Osteoblast (primary cell): ENCODE measurements at places on chromosomes 5 and 9. TPM values are rescaled to one million over a fixed set of nuclear protein-coding genes. Genes with fewer than 3 reads are reported as not detected.

The IL33 gene
- under 0.01 TPM in 1 of 2 replicates, not detected in the other for total RNA-seq

The NRG2 gene
- 0.72 and 0.88 TPM in 2 replicates for total RNA-seq

The INSL4 gene
- not detected in 2 replicates for total RNA-seq

The CCL19 gene
- not detected in 2 replicates for total RNA-seq

The CCDC171 gene
- 5.8 and 8.0 TPM in 2 replicates for total RNA-seq

The PCDHA6 gene
- 0.88 and 1.1 TPM in 2 replicates for total RNA-seq

GRCh38 chr5:2385818-2386217 is 365.7 kb downstream of the IRX2 start:
- no peak overlapping the region for H3K4me3 ChIP-seq
- no peaks in the 10 kb centered on the region for H3K36me3 ChIP-seq
- no peak for DNase-seq

DNA sequence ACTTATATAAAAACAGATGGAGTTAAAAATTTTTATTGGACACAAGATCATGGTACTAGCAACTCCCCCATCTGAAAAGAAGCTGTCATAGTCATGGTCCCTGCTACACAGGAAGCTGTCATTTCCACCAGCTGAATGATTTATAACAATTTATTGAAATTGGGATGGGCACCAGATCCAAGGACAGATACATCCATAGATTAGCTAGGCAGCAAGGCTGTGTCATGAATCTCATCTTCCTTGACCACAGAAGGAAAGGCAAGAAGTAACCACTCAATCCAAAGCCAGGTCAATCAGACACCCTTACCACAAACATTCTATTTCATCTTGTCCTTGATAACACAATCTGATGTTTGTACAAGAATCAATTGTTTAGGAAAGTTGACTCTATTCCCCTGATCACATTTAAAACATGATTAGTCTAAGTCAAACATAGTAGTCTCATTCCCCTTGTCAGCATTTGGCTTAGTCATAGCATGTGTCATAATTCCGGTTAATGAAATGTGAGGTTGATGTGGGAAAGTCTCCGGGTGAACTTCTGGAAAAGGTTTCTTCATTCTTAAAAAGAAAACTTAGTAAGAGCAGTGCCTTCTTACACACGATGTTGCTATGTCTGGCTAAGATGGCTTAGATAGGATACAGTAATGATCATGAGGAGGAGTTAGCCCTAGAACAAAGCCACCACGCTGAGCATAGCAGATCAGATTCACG is 462.6 kb upstream of the PAPPA start:
- peaks cover 35% of the 10 kb centered on the region for H3K4me1 ChIP-seq
- no peaks in the 10 kb centered on the region for H3K27me3 ChIP-seq
- no peaks in the 10 kb centered on the region for H3K36me3 ChIP-seq

DNA sequence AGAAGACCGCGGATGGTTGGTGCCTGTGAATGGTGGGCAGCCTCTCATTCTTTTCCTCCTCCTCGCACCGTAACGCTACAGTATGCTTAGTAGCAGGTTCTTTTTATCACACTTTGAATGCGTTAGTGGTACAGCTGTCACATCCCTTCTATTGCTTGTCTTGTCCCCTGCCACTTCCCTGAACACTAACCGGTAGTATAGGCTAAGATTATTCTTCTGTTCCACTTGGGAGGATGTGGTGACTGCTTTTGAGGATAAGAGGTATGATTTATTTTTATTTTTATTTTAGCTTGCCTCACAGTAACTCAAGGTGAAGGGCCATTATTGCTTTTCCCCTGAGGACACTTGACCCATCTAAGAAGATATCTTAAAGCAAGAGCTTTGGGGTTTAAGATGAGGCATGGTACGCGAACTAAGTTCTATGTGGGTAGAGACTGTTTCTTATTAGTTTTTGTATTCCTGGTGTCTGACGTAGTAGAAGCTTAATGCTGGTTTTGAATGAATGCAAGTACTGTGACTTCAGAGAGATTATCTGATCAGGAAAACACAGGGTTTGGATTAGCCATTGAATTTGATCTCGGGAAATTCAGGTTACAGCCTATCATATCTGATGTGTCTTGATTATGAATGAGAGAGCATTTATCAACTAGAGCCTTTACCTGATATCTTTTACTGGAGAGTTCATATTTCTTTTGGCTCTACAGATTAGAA is 951 bp downstream of the UNC13B start:
- H3K4me3 ChIP-seq: peak overlapping the region; percentile 93
- H3K4me1 ChIP-seq: peaks cover 18% of the 10 kb centered on the region
- no peak for DNase-seq
- H3K27ac ChIP-seq: peak overlapping the region; percentile 52
- no peaks in the 10 kb centered on the region for H3K27me3 ChIP-seq
- no peaks in the 10 kb centered on the region for H3K36me3 ChIP-seq

- H3K27ac ChIP-seq: no peak overlapping the region
- DNase-seq: no peak
- no peaks in the 10 kb centered on the region for H3K27me3 ChIP-seq
Measured at GRCh38 chr5:26940994-26941393, 97.4 kb downstream of the CDH9 start.

GRCh38 chr5:152593388-152593787 is 188.3 kb upstream of the NMUR2 start:
- H3K27me3 ChIP-seq: no peaks in the 10 kb centered on the region
- no peak for DNase-seq
- no peaks in the 10 kb centered on the region for H3K36me3 ChIP-seq
- no peak overlapping the region for H3K27ac ChIP-seq

DNA sequence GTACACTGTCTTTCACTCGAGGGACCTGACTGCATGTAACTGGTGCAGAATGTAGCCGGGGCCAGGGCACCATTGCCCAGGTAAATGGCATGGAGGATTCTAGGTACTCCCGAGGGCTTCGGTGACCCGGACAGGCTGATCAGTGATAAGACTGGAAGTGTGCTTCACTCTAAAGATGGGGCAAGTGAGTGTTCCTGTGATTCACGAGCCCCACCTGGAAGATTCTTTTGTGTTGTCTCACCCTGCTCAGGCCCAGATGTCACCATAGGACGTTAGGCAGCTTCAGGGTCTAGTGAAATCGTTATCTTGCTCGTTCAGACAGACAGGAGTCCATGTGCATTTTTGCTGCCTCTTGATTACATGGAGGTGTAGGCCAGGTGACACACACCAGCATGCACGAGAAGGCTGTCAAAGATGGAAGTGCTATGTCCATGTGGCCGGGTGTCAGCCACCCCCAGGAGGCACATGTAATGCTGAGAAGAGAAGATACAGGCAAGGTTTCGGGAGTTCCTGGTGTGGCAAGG is 73.9 kb downstream of the WNK2 start:
- DNase-seq: peak; percentile 83
- H3K27ac ChIP-seq: no peak overlapping the region
- H3K4me1 ChIP-seq: no peaks in the 10 kb centered on the region
- no peaks in the 10 kb centered on the region for H3K27me3 ChIP-seq
- H3K4me3 ChIP-seq: no peak overlapping the region

DNA sequence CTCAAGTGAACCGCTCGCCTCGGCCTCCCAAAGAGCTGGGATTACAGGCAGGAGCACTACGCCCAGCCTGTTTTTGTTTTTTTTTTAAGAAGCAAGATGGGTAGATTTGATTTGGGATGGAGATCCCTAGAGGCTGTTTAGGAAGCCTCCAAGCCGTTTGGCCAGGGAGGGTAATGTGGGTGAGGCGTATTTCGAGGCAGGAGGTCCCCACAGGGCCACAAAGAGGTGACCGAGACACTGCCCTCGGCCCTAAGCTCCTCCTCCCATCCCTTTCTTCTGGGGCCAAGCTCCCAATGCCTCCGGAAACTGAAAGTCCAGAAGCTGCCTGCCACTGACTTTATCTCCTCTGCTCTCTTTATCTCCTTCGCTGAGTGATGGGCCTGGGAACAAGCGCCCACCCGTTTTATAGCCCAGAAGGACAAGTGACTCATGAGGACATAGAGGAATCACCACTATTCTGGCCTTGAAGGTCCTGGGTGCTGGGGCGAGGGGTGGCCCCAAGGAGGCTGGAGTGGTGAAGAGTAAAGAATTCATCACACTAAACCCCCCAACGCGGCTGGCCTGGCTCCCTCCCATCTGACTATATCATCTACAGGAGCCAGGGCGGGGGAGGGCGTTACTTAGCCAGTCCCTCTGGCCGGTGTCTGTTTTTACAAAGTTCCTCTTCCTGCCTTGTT is 2.0 kb upstream of the RALGDS start:
- H3K4me3 ChIP-seq: no peak overlapping the region
- H3K27ac ChIP-seq: no peak overlapping the region
- H3K4me1 ChIP-seq: peaks cover 43% of the 10 kb centered on the region
- no peaks in the 10 kb centered on the region for H3K36me3 ChIP-seq
- peak; percentile 94 for DNase-seq

DNA sequence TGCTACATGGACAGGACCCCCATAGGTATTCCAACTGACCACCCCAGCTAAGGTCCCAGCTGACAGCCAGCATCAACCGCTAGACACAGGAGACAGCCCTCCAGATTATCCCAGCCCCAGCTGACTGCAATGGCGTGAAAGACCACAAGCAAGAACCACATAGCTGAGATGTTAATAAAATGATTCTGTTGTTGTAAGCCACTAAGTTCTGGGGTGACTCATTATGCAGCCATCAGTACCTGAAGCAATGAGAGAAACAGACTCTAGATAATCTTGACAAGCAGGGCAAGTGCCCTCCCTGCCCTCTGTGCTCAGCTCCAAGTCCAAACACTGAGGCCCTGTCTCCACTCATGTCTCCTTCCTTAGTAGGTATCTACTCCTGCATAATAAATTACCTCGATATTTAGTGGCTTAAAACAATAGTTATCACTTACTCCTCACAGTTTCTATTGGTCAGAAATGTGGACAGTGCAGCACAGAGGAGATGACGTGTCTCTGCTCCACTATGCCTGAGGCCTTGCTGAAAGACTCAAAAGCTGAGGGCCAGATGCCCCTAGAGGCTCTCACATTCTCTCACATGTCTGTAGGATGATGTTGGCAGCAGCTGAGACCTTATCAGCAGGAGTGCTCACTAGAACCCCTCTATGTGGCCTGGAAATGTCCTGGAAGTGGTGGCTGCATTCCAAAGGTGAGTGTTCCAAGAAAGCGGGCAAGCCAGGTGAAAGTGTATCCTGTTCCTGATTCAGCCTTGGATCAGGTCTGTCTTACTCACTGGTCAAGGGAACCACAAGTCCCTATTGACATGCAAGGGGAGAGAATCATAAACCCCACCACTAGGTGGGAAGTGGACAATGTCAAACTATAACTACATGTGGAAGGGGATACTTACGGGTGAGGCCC is 2.5 kb downstream of the MGAT1 start:
- H3K4me1 ChIP-seq: peaks cover 46% of the 10 kb centered on the region
- DNase-seq: peak; percentile 94
- H3K36me3 ChIP-seq: peaks cover 3% of the 10 kb centered on the region
- peak overlapping the region; percentile 89 for H3K4me3 ChIP-seq
- peak overlapping the region; percentile 87 for H3K27ac ChIP-seq

DNA sequence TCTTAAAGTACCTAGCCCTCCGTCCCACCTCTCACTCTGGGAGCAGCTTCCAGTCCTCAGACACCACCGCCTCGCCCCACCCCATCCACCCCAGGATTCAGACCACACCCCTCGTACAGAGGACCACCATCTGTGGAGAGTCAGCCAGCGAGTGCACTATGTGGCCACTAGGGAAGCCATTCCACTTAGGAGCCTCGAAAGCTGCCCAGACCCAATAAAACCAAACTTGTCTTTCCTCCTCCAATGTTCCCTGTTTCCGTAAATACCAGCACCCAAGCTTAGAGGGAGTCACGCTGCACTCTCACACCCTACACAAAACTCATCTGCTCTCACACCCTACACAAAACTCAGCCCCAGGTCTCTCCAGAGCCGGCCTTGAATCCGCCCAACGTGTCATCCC is 1.9 kb downstream of the GCNT4 start:
- H3K4me3 ChIP-seq: no peak overlapping the region
- no peak for DNase-seq
- peaks cover 20% of the 10 kb centered on the region for H3K4me1 ChIP-seq
- no peak overlapping the region for H3K27ac ChIP-seq
- no peaks in the 10 kb centered on the region for H3K36me3 ChIP-seq

DNA sequence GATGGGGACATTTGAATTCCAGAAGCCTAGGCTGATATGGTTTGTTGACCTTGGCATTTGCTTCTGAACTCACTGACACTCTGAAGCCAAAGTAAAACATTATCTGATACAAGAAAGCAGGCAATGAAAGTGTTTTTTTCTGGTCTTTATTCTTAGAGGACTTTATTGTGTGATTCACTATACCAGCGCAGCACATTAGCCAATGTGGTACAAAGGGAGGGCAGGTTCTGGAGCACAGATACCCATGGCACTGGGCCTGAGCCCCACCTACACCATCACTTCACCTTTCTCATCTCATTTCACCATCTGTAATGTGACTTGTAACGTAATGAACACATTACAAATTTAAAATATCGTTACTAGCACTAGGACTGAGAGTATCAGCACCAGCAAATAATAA is 89.7 kb upstream of the ZNF366 start:
- no peaks in the 10 kb centered on the region for H3K27me3 ChIP-seq
- peak overlapping the region; percentile 99 for H3K27ac ChIP-seq
- H3K36me3 ChIP-seq: no peaks in the 10 kb centered on the region
- DNase-seq: no peak

GRCh38 chr5:52177193-52177592 is 610.5 kb upstream of the ITGA1 start:
- no peaks in the 10 kb centered on the region for H3K27me3 ChIP-seq
- H3K4me1 ChIP-seq: no peaks in the 10 kb centered on the region
- no peak for DNase-seq
- no peak overlapping the region for H3K27ac ChIP-seq
- no peak overlapping the region for H3K4me3 ChIP-seq

- no peak overlapping the region for H3K4me3 ChIP-seq
- H3K36me3 ChIP-seq: no peaks in the 10 kb centered on the region
Measured at GRCh38 chr5:36739751-36740221, 133.4 kb downstream of the SLC1A3 start.

DNA sequence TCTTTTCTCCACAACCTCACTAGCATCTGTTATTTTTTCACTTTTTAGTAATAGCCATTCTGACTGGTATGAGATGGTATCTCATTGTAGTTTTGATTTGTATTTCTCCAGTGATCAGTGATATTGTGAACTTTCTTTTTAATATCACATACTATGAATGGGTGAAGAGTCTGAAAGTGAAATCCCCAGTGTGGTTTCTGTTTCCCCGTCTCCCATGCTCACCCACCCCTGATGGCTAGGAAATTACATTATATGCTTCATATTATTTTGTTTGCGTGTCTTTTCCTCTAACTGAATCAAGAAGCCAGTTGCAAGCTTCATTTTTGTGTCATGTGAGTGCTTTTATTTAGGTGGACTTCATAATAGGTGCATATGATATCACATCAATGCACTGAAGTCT is 171.1 kb downstream of the ARHGAP26 start:
- H3K27me3 ChIP-seq: no peaks in the 10 kb centered on the region
- H3K4me3 ChIP-seq: no peak overlapping the region
- H3K27ac ChIP-seq: no peak overlapping the region
- DNase-seq: no peak
